ENCODE measurements at places on chromosomes 16 and 17.

- DNase-seq: peak; percentile 59
Measured at GRCh38 chr17:3683054-3683511, 12.9 kb downstream of the P2RX5 start.

DNA sequence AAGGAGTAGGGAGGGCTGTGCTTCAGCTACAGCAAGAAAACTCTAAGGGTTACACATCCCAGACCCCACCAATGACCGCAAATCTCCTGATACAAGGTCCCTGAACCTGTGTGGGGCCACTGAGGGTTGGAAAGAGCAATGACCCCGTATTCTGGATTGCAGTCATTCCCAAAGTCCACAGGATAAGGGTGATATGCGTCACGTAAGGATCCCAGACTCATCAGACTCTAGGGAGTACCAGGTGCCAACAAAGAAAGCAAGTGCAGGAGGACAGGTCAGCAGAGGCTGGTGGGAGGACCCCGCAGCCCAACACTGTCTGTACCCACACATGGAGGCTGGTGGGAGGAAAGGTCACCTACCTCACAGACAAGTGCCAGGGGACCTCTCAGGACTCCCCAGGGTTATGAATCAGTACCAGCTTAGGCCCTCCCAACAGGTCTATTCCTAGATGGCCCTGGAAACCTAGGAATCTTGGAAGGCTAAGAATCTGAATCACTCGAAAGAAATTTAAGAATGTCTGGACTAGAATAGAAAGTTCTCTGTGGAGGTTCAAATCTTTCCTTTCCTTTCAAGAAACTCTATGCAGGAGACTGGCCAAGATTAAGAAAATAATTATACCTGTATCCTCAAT lies 16.2 kb downstream of the PITPNA start:
- DNase-seq: no peak

DNA sequence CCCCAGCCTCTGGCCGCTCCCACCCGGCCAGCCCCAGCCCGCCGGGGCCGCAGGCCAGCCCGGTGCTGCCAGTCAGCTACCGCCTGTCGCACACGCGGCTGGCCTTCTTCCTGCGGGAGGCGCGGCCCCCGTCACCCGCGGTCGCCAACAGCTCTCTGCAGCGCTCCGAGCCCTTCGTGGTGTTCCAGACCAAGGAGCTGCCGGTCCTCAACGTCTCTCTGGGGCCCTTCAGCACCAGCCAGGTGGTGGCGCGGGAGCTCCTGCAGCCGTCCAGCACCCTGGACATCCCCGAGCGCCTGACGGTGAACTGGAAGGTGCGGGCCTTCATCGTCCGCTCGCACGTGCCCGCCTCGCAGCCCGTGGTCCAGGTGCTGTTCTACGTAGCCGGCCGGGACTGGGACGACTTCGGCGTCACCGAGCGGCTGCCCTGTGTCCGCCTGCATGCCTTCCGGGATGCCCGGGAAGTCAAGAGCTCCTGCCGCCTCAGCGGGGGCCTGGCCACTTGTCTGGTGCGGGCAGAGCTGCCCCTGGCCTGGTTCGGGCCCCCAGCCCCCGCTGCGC lies 46.8 kb downstream of the TMEM132E start:
- no peak for DNase-seq

- no peak for DNase-seq
Measured at GRCh38 chr17:4672055-4672630, 30.7 kb upstream of the ALOX15 start.

- DNase-seq: no peak
Measured at GRCh38 chr17:49707246-49707607, 537 bp downstream of the SLC35B1 start.

GRCh38 chr17:53193044-53193443 lies 629.7 kb upstream of the KIF2B start:
- no peak for DNase-seq

GRCh38 chr16:17420816-17421215 lies 49.9 kb downstream of the XYLT1 start:
- no peak for DNase-seq

- DNase-seq: no peak
Measured at GRCh38 chr16:49526860-49527365, 153.3 kb downstream of the C16orf78 start.

GRCh38 chr16:5561800-5562199 lies 464.2 kb upstream of the EEF2KMT start:
- no peak for DNase-seq

GRCh38 chr16:86634292-86634691 lies 55.9 kb downstream of the FOXL1 start:
- DNase-seq: no peak

DNA sequence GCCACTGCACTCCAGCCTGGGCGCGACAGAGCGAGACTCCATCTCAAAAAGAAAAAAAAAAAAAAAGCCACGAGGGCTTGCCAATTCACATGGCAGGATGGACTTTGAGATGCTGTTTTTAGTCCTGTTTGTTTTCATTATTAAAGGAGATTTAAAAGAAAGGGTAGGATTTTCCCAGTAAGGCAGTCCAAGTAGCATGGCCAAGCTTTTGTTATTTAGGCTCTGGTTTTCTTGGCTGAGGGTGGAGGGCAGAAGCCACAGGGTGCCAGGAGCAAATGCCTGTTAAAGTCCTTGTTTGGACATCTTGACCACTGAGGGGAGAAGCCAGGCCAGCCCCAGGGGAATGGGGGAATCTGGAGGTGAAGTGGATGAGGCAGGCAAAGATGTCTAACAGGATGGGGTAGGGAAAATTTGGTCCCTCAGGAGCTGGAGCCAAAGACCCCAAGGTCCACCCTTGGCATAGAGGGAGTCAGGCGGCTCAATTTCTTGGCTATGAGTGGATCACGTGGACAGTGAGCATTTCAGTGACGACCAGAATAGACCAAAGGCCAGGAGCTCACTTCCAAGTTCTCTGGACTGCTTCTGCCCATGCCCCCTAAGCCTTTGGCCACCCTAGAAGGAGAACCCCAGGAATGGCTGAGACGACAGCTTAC lies 20.8 kb upstream of the PLLP start:
- no peak for DNase-seq

GRCh38 chr16:27772093-27772825 lies 222.3 kb downstream of the KATNIP start:
- DNase-seq: no peak

GRCh38 chr16:81478876-81479511 lies 34.4 kb downstream of the CMIP start:
- DNase-seq: peak; percentile 77
